ENCODE measurements at places on chromosomes 5 and 9.

DNA sequence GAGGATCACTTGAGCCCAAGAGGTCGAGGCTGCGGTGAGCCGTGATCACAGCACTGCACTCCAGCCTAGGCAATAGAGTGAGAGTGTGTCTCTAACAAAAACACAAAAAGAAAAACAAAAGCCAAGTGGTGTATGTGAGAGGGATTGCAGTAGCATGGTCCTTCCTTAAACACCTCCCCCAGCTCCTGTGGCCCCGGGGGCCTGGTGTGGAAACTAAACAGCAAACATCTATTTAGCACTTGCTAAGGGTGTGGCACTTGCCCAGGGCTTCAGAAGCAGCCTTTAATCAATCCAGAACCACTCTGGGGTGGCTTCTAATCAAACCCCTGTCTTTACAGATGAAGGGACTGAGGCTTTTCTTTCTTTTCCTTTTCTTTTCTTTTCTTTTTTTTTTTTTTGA, 4.4 kb upstream of the FBP1 start:
- no peak for DNase-seq

GRCh38 chr9:97237951-97238889, 69.2 kb upstream of the CCDC180 start:
- peak; percentile 81 for DNase-seq

- no peak for DNase-seq
Measured at GRCh38 chr5:58493141-58493540, 1.9 kb downstream of the GAPT start.

GRCh38 chr5:88875341-88876234, 7.4 kb downstream of the MEF2C start:
- no peak for DNase-seq

GRCh38 chr5:11903121-11903613, 1.1 kb downstream of the CTNND2 start:
- no peak for DNase-seq

DNA sequence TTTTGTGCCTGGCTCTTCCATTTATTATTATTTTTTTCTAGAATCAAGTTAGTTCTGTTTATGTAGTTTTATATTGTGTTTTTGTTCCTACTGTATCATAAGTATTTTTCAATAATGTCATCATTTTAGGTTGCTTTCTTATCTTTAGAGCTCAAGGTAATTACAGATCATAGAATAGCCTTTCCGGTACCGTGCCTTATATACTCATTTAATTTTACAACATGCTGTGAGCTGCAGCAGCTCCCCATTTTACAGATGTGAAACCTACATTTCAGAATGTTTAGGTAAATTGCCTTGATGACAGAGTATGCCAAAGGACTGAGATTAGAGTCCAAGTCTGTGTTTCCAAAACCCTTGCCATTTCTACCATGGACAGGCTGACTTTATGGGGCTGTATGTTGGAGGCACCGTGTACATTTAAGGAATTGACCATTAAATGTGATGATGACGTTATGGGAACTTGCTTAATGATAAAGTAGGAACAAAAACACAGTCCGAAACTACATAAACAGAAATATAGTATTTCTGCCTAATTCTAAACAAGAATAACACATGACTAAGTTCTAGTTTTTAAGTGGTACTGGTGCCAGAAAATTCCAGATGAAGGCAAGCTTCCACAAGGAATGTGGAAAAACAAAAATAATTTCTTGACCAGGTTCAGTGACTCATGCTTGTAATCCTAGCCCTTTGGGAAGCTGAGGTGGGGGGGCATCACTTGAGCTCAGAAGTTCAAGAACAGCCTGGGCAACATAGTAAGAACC, 97.7 kb downstream of the IQGAP2 start:
- DNase-seq: no peak

GRCh38 chr5:91424638-91425436, 41.7 kb upstream of the ARRDC3 start:
- no peak for DNase-seq

GRCh38 chr9:86660146-86660943, 287.0 kb downstream of the GAS1 start:
- DNase-seq: no peak

DNA sequence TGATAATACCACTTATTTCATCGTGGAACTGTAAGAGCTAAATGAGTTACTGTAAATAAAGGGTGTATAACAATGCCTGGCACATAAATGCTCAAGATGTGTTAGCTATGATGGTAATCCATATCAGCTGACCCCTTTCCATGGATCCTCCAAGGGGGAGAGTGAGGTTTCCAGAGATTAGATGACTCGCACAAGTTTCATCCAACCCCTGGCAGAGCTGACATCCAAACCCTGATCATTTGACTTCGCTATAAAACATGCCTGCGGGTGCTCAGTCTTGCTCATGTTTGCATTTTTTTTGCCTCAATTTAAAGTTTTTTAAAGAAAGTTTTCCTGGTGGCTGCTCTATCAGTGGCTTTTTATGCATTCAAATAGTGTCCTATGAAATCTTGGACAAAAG, 145.7 kb upstream of the SMIM23 start:
- DNase-seq: no peak

DNA sequence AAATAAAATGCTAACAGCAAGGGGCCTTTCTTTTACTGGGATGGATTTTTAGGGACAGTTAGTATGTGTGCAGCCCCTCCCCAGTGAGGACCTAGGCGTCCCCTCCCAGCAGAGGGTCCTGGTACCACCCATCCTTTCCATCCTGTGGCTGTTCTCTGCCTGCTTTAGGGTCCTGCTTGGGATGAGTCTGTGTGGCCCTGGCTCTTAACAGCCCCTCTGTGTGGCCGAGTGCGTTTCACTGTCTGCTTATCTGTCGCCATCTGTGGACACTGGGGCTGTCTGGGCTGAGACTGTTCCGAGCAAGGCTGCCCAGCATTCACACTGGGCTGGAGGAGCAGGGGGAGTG, 17.0 kb downstream of the WNK2 start:
- no peak for DNase-seq

GRCh38 chr5:179407191-179408175, 62.2 kb upstream of the ADAMTS2 start:
- no peak for DNase-seq

- no peak for DNase-seq
Measured at GRCh38 chr5:77513321-77513720, 21.2 kb upstream of the WDR41 start.

DNA sequence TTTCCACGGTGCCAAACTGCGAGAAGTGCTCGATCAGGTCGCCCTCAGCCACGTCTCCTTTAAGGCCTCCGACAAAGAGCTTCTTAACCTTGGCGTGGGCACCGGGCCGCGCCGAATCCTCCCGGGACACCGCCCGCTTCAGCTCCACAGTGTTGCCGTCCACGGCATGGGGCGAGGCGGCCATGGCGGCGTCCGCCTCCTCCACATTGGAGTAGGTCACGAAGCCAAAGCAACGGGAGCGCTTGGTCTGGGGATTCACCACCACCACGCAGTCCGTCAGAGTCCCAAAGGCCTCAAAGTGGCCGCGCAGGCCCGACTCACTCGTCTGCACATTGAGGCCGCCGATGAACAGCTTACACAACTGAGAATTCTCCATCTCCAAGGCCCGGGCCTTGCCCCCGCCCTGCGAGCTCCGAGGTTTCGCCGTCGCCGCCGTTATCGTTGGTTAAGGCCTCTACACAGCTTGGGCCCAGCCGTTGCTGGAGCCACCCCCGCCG, 424 bp downstream of the HNRNPA0 start:
- DNase-seq: no peak

DNA sequence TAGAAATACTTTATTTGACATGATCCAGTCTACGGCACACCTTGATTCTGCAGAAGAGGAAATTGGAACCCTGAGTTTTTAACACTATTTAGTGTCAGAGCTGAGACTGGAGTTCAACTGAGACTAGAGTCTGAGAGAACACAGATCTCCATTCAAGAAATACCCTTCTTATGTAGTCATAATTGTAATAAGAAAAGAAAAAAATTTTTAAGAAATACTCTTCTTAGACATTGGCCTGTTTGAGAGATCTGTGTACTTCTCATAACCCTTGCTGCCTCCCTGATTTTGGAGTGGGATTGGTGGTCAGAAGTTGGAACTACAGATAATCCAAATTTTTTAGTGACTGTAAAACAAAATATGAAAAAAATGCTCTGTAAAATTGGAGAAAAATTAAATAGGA, 253.4 kb downstream of the ARRDC3 start:
- no peak for DNase-seq

Data from NCI-H524 treated with DMSO at 0.1 percent for 48 hours (cell line).